ENCODE measurements at places on chromosomes 2 and 18.

DNA sequence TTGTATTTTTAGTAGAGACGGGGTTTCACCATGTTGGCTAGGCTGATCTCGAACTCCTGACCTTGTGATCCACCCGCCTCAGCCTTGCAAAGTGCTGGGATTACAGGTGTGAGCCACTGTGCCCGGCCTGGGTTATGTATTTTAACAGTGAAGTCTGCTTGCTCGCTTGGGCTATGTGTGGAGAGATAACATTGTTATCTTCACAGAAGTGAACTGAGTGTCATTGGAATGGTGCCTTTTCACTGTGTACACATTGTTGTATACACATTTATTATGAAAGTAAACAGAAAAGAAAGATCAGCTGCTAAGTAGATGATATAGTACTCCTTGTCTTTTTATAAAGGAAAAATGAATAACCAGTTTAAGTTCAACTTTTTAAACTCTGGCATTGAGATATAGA lies 30.4 kb downstream of the RNF138 start:
- no peaks in the 10 kb centered on the region for H3K27me3 ChIP-seq
- H3K27ac ChIP-seq, result peak overlapping the region; percentile 25
- no peak for DNase-seq
- no peak overlapping the region for H3K4me3 ChIP-seq

DNA sequence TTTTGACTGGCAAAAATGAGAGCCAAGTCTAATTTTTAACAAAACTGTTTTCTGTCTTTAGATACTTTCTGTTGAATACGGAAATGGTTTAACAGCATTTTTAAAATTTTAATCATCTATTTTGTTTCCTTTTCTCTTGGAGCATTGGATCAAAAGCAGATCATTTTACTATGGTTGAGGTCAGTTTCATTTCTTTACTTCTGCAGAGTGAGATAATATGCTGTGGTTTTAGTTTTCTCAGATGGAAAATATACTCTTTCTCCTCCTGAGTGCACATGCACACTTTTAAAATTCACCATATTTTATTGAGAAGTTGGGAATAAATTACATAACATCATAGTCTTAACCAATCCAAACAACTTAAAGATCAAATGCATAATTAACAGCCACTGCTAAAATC lies 283.3 kb downstream of the SLC8A1 start:
- H3K4me1 ChIP-seq, result peaks cover 2% of the 10 kb centered on the region
- peaks cover 2% of the 10 kb centered on the region for H3K27me3 ChIP-seq
- H3K4me3 ChIP-seq, result no peak overlapping the region
- DNase-seq, result no peak
- H3K27ac ChIP-seq, result no peak overlapping the region

DNA sequence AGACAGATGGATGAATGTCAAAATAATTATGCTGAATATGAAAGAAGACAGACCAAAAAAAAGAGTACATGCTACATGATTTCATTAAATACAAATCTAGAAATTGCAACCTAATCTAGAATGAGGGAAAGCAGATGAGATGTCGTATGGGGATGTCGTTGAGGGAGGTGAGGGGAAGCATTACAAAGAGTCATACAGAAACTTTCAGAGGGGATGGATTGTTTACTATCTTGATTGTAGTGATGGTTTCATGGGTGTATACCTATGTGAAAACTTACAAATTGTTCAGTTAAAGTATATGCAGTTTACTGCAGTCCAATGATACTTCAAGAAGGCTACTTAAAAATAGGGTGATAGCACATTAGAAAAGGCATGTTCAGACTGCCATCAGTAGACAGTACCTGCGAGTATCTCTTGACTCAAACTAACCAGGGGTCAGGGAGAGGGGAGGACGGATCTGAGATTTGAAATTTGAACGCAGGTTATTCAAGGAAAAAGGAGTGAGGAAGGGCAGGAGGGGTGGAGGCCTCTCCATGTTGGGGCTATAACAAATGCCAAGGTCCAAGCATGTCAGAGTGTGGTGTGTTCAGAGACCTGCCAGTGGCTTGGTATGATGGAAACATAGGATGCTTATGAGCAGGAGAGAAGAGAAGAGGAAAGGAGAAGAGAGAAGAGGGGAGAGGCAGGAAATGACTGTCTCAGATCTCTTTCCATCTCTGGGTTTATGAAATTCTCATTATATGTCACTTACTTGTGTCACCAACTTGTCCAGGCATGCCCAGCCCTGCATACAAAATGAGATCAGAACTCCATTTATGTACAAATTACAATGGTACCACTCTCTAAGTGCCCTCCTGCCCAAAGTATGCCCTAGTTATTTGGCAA lies 257.3 kb upstream of the CXCR4 start:
- peak overlapping the region; percentile 92 for H3K27ac ChIP-seq
- peak overlapping the region; percentile 4 for H3K4me3 ChIP-seq
- DNase-seq, result peak; percentile 67

GRCh38 chr2:241190291-241190981 lies 2.0 kb downstream of the ANO7 start:
- no peaks in the 10 kb centered on the region for H3K36me3 ChIP-seq
- no peaks in the 10 kb centered on the region for H3K4me1 ChIP-seq
- H3K27ac ChIP-seq, result no peak overlapping the region
- no peaks in the 10 kb centered on the region for H3K27me3 ChIP-seq
- no peak for DNase-seq

- H3K27ac ChIP-seq, result peak overlapping the region; percentile 78
- peaks cover 48% of the 10 kb centered on the region for H3K36me3 ChIP-seq
- no peak overlapping the region for H3K4me3 ChIP-seq
- no peaks in the 10 kb centered on the region for H3K27me3 ChIP-seq
- peaks cover 73% of the 10 kb centered on the region for H3K4me1 ChIP-seq
- DNase-seq, result no peak
Observed at GRCh38 chr2:233085037-233085838, 25.1 kb downstream of the INPP5D start.

DNA sequence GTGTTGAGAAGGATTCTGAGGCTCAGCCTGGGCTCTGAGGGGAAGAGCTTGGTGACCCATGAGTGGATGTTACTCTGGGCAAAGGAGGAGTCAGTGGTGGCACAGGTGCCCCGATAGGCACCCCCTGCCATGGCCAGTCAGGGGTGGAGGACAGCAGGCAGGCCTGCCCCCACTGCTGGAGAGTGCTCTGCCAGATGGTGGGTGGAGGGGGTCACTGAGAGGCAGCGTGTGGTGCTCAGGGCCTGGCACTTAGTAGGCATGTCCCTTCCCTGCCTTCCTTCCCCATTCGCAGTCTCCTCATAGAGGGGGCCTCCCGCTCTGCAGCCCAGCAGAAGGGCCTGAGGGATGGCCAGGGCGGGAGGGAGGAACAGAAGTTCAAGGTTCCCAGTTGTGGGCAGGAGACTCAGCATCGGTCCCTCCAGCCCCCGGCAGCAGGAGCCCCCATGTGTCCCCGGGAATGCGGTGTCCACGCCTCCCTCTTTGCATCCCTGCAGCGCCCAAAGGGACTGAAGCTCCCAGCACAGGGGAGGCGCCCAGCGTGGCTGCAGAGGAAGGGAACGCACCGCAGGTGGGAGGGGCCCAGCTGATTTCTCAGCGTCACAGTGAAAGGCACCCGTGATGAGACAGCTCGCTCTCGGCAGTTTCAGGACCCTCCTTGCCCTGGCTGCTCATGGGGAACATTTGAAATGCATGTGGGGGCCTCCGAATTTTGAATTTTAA lies 5.7 kb upstream of the SNED1 start:
- no peak overlapping the region for H3K4me3 ChIP-seq
- H3K27me3 ChIP-seq, result peaks cover 12% of the 10 kb centered on the region
- H3K36me3 ChIP-seq, result no peaks in the 10 kb centered on the region
- DNase-seq, result no peak

GRCh38 chr2:219831957-219832356 lies 204.5 kb downstream of the SLC4A3 start:
- no peaks in the 10 kb centered on the region for H3K36me3 ChIP-seq
- H3K4me3 ChIP-seq, result no peak overlapping the region
- H3K27me3 ChIP-seq, result peaks cover 2% of the 10 kb centered on the region
- H3K4me1 ChIP-seq, result no peaks in the 10 kb centered on the region
- no peak overlapping the region for H3K27ac ChIP-seq
- DNase-seq, result no peak

DNA sequence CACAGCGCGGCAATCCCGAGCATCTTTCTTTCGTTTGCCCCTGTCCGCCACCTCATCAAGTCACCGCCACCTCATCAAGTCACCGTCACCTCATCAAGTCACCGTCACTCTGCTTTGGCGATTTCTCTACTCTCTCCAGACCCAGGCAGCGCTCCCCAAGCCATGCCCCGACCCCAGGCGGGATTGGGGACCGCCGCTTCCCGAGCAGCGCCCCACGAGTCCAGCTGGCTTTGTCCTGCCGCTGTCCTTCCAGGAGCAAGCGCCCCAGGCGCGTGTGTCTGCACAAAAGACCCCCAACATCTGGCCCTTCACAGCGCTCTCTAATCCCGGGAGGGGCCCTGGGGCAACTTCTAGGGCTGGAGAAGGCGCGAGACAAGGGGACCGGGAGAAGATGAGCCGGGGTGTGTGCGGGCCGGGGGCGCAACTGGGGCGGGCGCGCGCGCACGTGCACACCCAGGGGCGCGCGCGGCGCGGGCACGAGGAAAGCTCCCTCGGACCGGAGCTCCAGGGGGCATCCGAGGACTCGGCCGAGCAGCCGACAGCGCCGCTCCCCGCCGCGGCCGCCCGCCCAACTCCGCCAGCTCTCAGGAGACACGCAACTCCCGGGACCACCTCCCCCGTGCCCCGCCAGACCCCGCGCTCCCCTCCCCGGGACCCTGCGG lies 633 bp upstream of the RNF152 start:
- peak overlapping the region; percentile 73 for H3K4me3 ChIP-seq
- DNase-seq, result peak; percentile 65
- H3K36me3 ChIP-seq, result no peaks in the 10 kb centered on the region
- H3K4me1 ChIP-seq, result peaks cover 12% of the 10 kb centered on the region
- H3K27me3 ChIP-seq, result peaks cover 37% of the 10 kb centered on the region
- H3K27ac ChIP-seq, result peak overlapping the region; percentile 63

DNA sequence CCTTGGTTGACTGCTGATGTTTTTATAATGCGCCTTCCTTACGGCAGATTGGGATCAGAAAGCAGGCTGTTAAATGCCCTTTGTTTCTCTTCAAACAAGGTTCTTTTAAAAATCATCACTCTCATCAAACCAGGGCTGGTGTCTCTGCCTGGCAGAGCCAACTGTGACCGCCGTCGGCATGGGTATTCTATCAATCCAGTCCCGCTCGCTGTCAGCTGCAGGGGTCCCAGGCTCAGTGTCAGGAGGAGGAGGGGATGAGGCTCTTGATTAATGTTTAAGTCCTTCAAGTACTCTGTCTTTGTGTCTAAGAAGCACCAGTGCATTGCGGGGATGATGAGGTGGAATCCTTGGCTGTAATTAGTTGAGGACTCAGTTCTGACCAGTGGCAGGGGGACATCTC lies 348.1 kb downstream of the RNF144A start:
- DNase-seq, result no peak
- peaks cover 4% of the 10 kb centered on the region for H3K4me1 ChIP-seq
- H3K27ac ChIP-seq, result no peak overlapping the region
- H3K4me3 ChIP-seq, result no peak overlapping the region
- H3K27me3 ChIP-seq, result no peaks in the 10 kb centered on the region

DNA sequence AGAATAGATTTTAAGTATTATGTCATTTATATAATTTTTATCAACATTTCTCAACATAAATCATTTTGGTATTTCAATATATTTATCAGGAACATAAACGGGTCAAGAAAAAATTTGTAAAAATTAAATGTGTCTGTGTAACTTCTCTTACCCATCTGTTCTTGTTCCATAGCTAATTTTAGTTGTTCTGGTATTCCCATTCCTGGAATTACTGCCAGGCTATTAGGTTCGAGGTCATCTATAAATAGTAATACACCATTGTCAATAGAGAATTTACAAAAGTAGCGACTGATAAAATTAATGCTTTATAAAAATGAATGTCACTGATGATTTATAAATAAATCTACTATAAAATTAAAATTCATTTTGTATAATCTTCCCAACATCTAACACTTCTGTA lies 21.5 kb downstream of the SFT2D3 start:
- no peaks in the 10 kb centered on the region for H3K27me3 ChIP-seq
- peaks cover 10% of the 10 kb centered on the region for H3K4me1 ChIP-seq
- no peak overlapping the region for H3K27ac ChIP-seq
- DNase-seq, result no peak
- no peak overlapping the region for H3K4me3 ChIP-seq

GRCh38 chr18:903701-904100 lies 970 bp upstream of the ADCYAP1 start:
- DNase-seq, result peak; percentile 79
- no peak overlapping the region for H3K27ac ChIP-seq
- H3K27me3 ChIP-seq, result peaks cover 60% of the 10 kb centered on the region
- peaks cover 18% of the 10 kb centered on the region for H3K4me1 ChIP-seq
- no peak overlapping the region for H3K4me3 ChIP-seq

- H3K4me3 ChIP-seq, result no peak overlapping the region
- H3K27me3 ChIP-seq, result no peaks in the 10 kb centered on the region
- no peak for DNase-seq
- no peaks in the 10 kb centered on the region for H3K36me3 ChIP-seq
Observed at GRCh38 chr2:102056079-102056581, 64.4 kb downstream of the IL1R2 start.

DNA sequence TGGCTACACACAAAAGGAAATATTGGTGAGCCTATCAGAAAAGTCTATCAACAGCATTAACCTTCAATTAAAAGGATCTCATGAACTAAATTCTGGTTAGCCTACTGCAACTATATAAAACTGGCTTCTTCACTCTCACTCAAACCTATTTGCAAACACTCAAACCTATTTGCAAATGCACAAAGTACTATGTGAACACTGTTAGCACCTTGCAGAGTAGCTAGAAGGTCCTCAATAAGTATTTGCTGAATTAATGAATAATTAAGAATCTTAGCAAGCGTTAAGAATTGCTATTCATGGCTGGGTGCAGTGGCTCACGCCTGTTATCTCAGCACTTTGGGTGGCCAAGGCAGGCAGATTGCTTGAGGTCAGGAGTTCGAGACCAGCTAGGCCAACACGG lies 150.3 kb downstream of the DTNB start:
- no peak for DNase-seq
- H3K36me3 ChIP-seq, result no peaks in the 10 kb centered on the region
- peaks cover 7% of the 10 kb centered on the region for H3K4me1 ChIP-seq

- no peaks in the 10 kb centered on the region for H3K27me3 ChIP-seq
- no peaks in the 10 kb centered on the region for H3K36me3 ChIP-seq
- H3K27ac ChIP-seq, result no peak overlapping the region
- H3K4me1 ChIP-seq, result no peaks in the 10 kb centered on the region
- DNase-seq, result no peak
Observed at GRCh38 chr2:31267437-31268120, 33.6 kb downstream of the EHD3 start.
